Tibial nerve (tissue), 4 donors: ENCODE measurements at places on chromosomes 3 and 15. TPM values are rescaled to one million over a fixed set of nuclear protein-coding genes. Genes with fewer than 3 reads are reported as not detected.

- H3K27ac ChIP-seq, result no peak overlapping the region
- H3K27me3 ChIP-seq, result no peaks in the 10 kb centered on the region
- no peak overlapping the region for H3K4me3 ChIP-seq
- no peaks in the 10 kb centered on the region for H3K36me3 ChIP-seq
Measured at GRCh38 chr3:197352382-197352781, 54.0 kb upstream of the DLG1 start.

DNA sequence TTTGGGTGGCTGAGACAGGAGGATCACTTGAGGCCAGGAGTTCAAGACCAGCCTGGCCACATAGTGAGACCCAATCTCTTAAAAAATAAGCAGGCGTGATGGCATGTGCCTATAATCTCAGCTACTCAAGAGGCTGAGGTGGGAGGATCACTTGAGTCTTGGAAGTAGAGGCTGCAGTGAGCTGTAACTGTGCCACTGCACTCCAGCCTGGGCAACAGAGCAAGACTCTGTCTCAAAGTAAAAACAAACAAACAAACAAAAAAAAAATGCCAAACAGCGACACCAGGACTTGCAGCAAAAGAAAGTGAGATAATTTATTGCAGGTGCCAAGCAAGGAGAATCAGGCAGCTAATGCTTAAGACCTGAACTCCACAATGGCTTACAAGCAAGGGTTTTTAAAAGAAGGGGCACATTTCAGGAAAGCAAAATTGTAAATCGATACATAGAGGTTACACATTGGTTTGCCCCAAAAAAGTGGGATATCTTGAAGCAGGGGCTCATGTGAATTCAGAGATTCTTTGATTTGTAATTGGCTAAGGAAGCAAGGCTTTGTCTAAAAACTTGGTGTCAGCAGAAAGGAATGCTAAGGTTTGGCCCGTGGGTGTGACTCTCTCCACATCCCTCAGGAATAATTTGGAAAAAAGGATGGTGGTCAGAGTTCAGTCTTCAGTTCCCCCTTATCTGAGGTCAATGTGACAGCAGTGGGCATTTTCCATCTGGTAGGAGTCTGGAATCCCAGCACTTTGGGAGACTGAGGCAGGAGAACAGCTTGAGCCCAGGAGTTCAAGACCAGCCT, 5.2 kb upstream of the MPI start:
- no peak overlapping the region for H3K27ac ChIP-seq
- H3K27me3 ChIP-seq, result no peaks in the 10 kb centered on the region
- no peak for DNase-seq

Gene PLS1
- 0.90 TPM for total RNA-seq

Gene CPLX3
- total RNA-seq, result not detected

Gene STAC
- 2.4 TPM for total RNA-seq
